ENCODE measurements at places on chromosomes 6 and 20.

DNA sequence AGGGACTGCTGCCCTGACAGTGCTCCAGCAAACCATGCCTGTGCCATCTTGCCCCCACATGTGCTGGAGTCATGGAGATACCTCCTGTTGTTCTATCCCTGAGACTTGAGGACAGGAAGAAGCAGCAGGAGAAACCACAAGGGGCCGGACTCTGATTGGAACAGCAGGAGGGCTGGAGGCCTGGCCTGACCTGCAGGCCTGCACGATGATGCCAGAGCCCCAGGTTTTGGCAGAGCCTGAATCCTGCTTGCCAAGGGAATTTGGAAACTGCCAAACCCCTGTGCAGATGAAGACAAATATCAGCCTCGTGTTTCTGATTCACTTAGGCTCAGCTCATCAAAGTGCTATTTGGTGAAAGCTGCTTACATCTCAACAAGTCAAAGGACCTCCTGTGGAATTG, 177.6 kb downstream of the MAFB start:
- DNase-seq: peak; percentile 47

DNA sequence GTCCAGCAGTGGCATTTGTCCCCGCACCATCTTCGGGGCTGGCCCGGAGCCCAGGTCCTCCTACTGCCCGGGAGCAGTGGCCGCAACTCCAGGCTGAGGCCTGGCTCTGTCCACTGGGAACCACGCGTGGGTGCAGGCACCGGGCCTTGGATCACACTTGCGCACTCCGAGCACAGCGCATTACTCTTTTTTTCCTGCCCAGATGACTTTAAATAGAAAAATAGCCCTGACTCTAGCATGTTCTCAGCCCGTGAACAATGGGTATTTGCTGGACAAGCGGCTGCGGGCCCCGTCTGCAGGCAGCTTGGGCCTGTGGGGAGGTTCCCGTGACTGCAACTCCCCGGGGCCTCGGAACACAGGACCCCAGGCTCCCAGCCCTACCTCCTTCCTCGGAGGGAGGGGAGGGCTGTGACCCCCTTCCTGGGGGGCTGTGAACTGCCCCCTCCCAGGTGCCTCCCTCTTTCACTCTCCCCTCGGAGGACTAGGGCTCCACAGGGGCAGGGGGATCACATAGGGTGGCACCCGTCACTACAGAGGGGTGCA, 162.2 kb downstream of the TBXT start:
- DNase-seq: peak; percentile 48

GRCh38 chr6:41859356-41859755, 35.8 kb downstream of the USP49 start:
- no peak for DNase-seq

- DNase-seq: peak; percentile 39
These were observed 472.1 kb upstream of the RNF217 start for GRCh38 chr6:124490122-124490521.

GRCh38 chr6:116087437-116088027, 13.1 kb upstream of the NT5DC1 start:
- DNase-seq: peak; percentile 53

GRCh38 chr6:37665304-37665703, 32.4 kb downstream of the MDGA1 start:
- DNase-seq: no peak

GRCh38 chr6:160227038-160227768, 31.4 kb downstream of the SLC22A2 start:
- DNase-seq: no peak

DNA sequence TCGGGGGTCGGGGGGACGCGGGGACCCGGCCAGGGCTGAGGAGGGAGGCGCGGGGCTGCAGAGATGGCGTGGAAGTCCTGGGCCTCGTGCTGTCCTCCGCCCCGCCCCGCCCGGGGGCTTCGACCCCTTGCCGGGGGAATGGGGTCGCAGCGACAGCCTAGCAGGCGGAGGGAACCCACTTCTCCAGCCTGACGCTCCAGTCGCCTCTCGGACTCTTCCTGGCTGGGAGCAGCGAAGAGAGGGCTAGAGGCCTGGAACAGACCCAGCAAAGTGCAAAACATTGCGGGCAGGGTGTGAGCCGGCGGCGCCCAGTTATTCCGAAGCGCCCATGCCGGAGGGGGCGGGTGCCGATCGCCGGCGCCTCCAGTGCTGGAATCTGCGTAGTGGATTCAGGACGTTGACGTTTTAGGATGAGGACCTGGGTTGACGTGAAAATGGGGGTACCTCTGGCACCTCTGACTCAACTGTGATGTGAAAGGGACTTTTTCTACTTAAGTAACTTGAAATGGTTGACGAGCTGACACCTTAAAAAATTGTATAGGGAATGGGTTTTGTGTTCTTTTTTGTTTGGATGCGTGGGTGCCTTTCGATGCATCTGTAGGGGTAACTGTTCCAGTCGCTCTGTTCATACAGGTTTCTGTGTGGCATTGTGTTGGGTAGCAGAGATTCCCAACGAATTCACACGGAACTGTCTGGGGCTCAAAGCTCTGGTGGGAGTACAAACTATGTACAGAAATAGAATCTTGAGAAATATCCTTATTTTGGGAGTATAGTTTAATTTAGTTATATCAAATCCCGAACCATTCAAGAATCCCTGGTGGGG, 1.4 kb downstream of the SLC35F1 start:
- no peak for DNase-seq

DNA sequence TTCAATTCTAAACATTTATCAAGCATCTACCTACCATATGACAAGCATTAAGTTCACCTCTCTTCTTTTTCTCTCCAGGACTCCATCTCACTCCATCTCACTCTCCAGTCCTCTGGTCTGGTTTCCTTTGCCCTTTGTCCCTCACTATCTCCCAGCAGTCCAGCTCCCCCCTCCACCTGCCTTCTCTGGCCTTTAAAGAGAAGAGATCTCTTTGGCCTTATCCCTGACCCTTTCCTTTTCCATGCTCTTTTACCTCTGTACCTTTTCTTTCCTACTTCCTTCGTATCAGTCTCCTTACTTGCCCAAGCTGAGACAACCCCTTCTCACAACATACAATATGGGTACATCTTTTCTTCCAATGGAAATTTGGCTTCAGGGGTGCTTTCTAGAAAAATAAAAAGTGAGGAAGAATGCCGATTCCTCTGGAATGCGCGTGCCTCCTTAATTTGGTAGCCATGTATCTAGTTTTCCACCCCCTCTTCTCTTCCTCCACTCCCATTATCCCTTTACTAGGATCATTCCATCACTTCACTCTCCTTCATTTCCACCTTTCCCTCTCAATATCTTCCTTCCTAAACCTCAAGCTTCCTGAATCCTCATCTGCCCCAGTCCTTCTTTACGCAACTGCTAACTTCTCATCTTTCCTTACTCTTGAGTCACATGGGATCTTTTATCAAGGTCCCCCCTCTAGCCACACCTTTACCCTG, 745 bp upstream of the AGPAT1 start:
- no peak for DNase-seq

DNA sequence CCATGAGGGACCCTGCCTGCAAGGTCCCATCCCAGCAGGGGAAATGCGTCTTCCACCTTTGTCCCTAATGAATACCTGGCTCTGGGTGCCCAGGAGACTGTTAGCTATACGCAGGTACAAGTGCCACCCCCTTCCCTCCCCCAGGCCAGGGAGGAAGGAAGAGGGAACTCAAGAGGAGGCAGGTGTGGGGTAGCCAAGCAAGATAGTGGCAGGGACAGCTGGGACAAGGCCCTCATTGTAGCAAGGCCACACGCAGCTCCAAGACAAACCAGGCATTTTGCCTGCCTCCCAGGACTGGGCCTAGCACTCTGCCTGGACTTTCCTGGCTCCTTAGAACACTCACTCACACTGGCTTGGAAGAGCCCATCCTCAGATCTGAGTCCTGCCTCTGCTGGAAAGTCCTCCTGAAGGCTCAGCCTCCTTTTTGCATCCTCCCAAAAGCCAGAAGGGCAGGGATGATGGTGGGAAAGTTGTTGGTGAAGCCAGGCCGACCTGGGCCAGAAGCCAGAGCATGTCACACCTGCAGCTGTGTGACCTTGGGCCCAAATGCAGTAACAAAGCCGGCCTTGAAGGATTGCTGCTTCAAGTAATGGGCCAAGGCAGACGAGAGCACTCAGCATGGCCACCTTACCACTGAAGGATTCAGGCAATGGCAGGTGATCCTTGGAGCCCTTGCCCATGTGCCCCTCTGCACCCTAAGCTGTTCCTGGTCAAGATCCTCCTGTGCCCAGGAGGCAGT, 27.7 kb downstream of the SNPH start:
- DNase-seq: no peak

DNA sequence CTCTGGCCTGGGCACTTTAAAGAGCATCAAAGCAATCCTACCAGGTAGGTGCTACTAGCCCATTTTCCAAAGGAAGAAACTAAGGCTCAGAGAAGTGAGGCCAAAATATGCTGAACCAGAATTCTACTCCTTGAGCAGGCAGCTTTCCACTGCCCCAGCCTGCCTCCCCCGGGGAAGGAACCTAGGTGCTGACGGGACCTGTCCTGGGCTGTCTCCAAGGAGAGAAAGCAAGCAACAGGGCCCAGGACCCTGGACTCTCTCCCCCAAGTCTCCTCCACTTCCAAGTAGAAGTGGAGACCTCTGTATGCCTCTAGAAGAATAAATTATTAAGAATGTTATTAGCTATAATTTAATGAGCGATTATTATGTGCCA, 159.5 kb downstream of the MRPL14 start:
- DNase-seq: no peak

GRCh38 chr6:109252261-109253041, 129.8 kb downstream of the CD164 start:
- DNase-seq: no peak

GRCh38 chr20:58150772-58151171, 77.7 kb downstream of the ANKRD60 start:
- no peak for DNase-seq

- DNase-seq: peak; percentile 67
These were observed 19.6 kb downstream of the RRBP1 start for GRCh38 chr20:17662333-17663039.

DNA sequence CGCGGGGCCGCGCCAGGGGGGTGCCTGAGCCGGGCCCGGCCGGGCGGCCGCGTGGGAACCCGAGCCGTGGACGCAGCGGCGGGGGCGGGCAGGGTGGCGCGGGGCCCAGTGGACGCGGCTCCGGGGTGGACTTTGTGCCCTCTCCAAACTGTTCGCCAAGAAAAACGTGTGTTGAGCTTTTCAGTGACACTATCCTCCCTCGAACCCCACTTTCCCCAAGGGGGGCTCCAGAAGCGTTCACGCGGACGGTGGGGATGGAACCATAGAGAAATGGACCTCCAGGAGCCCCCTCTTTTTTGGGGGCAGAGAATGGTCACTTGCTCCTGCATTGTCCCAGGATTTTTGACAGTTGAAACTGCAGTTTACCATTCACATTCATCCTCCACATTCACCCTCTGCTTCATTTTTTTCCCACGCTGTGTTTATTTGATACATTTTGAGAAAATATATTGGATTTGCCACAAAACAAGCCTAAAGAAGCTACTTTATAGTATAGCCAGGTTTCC, 2.9 kb upstream of the HIVEP1 start:
- no peak for DNase-seq

DNA sequence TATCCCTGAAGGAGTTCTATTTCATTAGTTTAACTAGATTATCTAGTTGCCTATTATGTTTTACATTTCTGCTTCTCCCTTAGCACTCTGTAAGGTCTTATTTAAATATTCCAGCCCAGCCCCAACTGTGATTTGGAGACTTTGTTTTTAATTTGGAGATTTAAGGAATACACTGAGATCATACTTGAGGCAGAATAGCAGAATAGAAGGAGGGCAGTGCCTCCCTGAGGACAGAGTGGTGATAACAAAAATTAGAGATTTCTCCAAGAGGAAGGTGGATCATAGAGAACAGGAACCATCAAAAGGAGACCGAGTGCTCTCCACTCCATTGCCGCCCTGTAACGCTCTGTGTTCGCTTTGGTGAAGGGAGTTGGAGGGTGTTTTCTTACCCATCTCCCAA, 14.8 kb upstream of the CD164 start:
- no peak for DNase-seq

Data from fibroblast of skin of abdomen (primary cell).